Esophagus muscularis mucosa (tissue), 4 donors: ENCODE measurements at places on chromosomes 11 and 22. TPM values are rescaled to one million over a fixed set of nuclear protein-coding genes. Genes with fewer than 3 reads are reported as not detected.

Gene RIMBP3C
- total RNA-seq, result not detected

Gene IGSF22
- total RNA-seq, result 0.17 TPM

- no peaks in the 10 kb centered on the region for H3K36me3 ChIP-seq
- no peak for DNase-seq
- no peaks in the 10 kb centered on the region for H3K4me1 ChIP-seq
- H3K27ac ChIP-seq, result no peak overlapping the region
These were observed 6.3 kb downstream of the TYR start for GRCh38 chr11:89184021-89184420.

Gene CNTF
- total RNA-seq, result 2.1 TPM

Gene OR52I2
- not detected for total RNA-seq

DNA sequence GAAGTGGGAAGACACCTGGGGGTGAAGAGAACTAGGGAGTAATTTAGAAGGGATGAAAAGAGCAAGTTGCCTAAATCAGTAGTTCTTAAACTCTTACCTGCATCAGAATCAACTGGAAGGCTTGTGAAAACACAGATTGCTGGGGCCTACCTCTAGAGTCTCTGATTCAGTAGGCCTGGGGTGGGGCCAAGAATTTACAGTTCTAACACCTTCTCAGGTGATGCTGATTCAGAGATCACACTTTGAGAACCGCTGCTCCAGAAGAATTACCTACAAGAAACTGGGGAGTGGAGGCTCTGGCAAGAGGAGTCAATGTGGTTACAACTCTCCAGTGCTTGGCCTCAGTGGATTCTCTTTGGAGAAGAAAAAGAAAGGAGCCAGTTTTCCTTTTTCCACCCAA is 128.7 kb downstream of the C11orf58 start:
- H3K36me3 ChIP-seq, result no peaks in the 10 kb centered on the region
- H3K4me3 ChIP-seq, result no peak overlapping the region
- DNase-seq, result no peak

- DNase-seq, result no peak
- H3K36me3 ChIP-seq, result peaks cover 61% of the 10 kb centered on the region
- H3K4me1 ChIP-seq, result peaks cover 27% of the 10 kb centered on the region
- H3K27me3 ChIP-seq, result no peaks in the 10 kb centered on the region
- H3K27ac ChIP-seq, result peak overlapping the region; percentile 4
These were observed 96.1 kb downstream of the MICAL2 start for GRCh38 chr11:12206529-12206928.
